ENCODE measurements at places on chromosomes 4 and X.

GRCh38 chr4:169854090-169854489, 96.3 kb upstream of the HPF1 start:
- no peak for DNase-seq

- no peak for DNase-seq
Observed at GRCh38 chrX:135114392-135114791, 5.9 kb downstream of the ETDB start.

GRCh38 chr4:16443504-16444088, 217.3 kb upstream of the TAPT1 start:
- DNase-seq = no peak

DNA sequence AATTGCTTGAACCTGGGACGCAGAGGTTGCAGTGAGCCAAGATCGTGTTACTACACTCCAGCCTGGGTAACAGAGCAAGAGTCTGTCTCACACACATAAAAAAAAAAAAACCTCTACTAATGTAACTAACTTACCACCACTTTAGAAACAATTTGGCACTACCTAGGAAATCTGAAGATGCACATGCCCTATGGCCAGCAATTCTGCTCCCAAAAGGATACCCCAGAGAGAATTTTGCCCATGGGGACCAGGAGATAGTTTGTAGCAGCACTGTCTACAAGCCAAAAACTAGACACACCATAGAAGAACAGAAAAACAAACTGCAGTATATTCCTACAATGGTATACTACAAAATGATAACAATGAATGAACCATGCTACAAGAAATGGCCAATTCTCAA, 37.5 kb downstream of the USP46 start:
- DNase-seq = no peak

- no peak for DNase-seq
Observed at GRCh38 chr4:180680305-180680704, 1562.9 kb upstream of the TENM3 start.

DNA sequence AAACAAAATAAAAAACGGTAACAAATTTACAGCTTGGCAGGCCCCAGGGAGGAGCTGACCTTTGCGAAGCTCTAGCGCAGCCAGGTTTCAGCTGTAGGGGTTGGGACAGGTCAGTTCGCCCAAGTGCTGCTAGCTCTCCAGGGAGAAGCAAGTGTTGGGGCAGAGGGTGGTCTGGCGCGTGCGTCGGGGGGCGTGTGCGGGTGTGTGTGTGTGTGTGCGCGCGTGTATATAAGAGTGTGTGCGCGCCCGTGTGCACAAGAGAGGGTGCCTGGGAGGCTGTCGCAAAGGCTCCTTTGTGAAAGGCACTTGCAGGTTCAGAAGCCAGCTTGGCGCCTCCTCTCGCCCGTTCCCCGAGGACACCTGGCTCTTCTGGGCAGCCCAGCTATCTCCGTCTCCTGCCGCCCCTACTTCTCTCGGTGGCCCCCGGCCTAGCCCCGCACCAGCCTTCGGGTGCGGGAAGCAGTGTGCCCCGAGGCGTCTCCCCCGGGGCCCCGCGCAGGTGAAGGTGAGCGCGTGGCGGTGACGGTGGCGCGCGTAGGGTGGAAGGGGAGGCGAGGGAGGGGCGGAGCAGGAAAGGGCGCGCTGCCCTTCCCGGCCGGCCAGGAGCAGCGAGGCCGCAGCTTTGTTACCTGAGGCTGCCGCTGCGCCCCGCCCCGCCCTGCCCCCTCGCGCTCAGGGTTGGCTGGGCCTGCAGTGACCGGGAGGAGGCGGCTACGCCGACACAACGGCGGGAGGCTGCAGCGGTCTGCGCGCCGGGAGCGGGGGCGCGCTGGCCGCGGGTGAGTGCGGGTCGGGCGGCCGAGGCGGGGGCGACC, at the start of gene FHDC1:
Gene FHDC1, plus strand, starts transcription at position 693 of the 815 bp plus-strand sequence. CDS start 6,735 bp downstream, outside the sequence.
- DNase-seq = no peak

DNA sequence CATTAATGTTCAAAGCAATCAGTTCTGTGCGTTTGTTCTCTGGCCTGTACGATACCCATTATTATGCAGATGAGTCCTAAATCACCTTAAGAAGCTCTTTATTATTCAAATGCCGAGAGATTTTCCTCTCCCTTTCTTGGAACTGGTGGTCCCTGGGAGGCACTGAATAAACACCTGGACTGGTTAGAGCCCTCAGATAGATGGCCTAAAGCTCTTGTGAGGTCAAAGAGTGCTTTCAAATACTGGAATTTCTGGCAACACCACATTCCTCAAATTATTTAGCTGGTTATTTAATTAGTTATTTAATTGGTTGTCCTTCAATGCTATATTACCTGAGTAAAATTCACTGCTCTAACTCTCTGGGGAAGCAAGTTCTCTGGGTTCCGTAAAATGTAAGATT, 3.0 kb downstream of the ARHGEF38 start:
- DNase-seq = no peak

- no peak for DNase-seq
Observed at GRCh38 chr4:7862561-7863192, 77.0 kb downstream of the AFAP1 start.

- DNase-seq = no peak
Observed at GRCh38 chrX:149903889-149904748, 23.1 kb downstream of the MAGEA8 start.

- DNase-seq = no peak
Observed at GRCh38 chrX:142702749-142703148, 323.0 kb upstream of the SPANXN4 start.

GRCh38 chrX:22063284-22063683, 31.2 kb downstream of the PHEX start:
- no peak for DNase-seq

GRCh38 chrX:1468250-1468772, 15.6 kb upstream of the ASMTL start:
- DNase-seq = no peak

- DNase-seq = no peak
Observed at GRCh38 chr4:8079031-8079885, 79.4 kb downstream of the ABLIM2 start.

DNA sequence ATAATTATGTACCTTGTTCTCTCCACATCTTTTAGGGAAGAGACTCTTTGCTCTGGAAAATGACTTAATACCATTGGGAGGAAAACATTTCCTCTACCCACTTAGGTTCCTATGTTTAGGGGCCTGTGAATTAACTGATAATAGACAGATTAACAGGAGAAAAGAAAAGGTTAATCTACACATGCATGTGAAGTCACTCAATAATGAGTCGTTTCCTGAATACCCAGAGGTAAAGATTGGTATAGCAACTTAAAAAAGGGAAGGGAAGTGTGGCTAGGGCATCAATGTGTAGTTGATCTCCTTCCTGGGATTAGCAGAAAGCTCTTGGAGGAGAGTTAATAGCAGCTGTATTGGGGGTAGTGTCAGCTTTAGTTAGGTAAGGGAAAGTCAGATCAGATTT, 419.5 kb upstream of the ATOH1 start:
- no peak for DNase-seq

DNA sequence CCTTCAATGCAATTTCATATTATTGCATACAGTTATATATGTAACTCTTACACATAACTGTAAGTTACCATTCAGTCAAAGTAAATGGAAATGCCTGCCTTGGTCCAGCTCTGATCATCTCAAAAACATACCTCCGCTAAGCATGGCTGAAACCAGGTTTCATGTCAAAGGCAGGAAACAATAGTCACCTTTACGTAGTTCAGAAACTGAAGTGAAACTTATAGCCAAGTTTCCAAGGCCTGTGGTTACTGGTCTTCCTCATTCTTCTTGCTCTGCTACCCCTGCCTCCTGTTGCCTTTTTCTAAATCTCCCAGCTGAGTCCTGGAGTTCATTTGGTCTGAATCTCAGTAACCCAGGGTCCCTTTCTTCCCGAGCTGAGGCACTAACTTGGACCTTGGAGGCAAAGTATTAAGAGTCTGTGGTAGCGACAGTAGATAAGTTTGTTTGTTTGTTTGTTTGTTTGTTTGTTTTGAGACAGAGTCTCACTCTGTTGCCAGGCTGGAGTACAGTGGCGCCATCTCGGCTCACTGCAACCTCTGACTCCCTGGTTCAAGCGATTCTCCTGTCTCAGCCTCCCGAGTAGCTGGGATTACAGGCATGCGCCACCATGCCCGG, 30.8 kb downstream of the DAPP1 start:
- DNase-seq = no peak

GRCh38 chrX:20529711-20530110, 263.0 kb upstream of the RPS6KA3 start:
- DNase-seq = no peak

GRCh38 chr4:6688879-6689505, 4.7 kb upstream of the S100P start:
- no peak for DNase-seq

GRCh38 chr4:140243278-140243753, 89.3 kb upstream of the MAML3 start:
- no peak for DNase-seq

GRCh38 chr4:89008166-89008565, 48.8 kb downstream of the FAM13A start:
- DNase-seq = no peak

DNA sequence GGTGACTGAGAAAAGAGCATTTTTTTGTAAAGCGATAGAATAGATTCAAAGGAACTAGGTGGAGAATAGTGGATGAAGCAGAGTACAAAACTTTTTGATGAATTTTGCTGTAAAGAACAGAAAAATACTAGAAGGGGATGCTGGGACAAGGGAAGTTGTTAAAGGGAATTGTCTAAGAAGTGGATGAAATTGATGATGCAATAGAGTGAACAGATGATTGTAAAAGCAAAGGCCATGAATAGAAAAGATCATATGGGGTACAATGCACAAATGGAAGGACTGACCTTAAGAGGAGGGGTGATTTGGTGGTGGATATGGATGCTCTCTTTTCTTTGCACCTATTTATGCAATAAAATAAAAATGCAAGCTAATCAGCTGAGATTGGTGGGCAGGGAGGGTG, 262.7 kb upstream of the MAD2L1 start:
- DNase-seq = no peak

DNA sequence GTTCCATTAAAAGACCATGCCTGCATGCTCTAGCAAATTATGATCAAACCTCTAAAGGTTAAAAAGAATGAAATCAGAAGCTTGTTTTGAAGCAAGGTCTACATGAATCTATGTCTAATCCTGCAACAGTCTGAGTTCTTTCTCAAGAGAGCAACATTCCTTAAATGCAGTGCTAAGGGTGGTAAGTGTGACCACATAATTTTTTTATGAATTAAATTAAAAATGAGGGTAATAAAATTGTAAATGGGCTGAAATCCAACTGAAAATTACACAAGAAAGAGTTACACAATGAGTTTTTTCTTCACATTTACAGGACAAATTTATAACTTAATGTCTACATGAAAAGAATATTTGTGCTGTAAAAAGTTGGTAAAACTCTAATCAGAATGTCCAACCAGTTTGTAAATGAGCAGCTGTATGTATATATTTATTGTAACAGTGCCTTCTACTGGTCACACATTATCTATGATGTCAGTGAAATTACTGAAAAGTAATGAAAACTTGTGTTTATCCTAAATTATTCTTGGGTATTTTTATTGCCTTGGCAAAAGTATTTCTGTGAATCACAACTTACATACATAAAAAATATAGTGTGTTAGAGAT, 336.3 kb upstream of the PITX2 start:
- no peak for DNase-seq

GRCh38 chr4:149291463-149291862, 524.2 kb downstream of the IQCM start:
- DNase-seq = no peak

DNA sequence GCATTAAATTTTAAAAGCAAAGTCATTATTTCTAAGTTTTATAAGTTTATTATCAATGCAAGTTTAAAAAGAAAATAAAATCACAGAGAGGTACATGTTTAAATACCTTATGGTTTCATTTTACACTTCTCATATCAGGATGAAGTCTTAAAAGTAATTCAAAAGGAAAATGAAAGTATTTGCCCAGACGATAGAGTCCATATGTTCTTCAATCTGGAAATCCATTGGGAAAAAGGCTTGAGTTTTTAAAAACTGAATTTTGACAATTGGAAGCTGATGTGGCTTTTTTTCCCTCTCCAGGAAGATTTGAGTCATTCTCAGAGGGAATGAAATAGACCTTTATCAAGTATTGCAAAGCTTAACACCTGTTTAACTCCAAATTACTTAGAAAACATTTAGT, 37.1 kb downstream of the MAB21L2 start:
- no peak for DNase-seq

- DNase-seq = no peak
Observed at GRCh38 chrX:28851871-28852270, 264.6 kb downstream of the IL1RAPL1 start.

GRCh38 chr4:14897217-14897616, 105.1 kb upstream of the CPEB2 start:
- no peak for DNase-seq

DNA sequence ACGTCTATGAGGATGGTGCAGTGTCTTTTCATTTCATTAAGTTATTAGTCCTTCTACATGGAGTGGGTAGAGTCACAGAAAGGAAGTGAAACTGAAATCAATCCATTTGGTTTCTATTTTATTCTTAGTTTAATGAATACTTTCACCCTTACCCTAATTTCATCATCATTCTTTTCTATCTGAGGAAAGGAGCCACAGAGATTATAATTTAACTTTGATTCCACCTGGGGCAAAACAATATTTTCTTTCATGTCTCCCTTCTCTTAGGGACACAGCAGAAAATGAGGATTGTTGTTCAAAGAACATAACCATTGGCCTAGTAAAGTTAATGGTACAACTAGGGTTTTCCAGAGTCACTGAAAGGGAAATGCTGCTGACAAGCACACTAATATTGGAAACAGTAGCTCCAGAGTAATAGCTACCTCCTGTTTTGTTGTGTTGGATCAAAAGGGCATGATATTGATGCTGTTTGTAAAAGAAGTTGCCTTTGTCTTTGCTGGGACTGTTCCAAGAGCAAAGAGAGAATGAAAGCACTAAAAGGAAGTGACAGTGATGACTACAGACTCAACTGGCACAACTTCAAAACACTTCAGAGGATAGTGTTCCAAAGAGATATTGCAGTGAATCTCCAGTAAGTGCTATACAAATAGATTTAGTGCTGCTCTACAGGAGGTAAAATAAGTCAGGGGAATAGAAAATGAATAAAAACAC, 247.1 kb upstream of the PITX2 start:
- no peak for DNase-seq

- DNase-seq = no peak
Observed at GRCh38 chr4:180766944-180767729, 1476.1 kb upstream of the TENM3 start.
